ENCODE measurements at places on chromosomes 2 and 18.

DNA sequence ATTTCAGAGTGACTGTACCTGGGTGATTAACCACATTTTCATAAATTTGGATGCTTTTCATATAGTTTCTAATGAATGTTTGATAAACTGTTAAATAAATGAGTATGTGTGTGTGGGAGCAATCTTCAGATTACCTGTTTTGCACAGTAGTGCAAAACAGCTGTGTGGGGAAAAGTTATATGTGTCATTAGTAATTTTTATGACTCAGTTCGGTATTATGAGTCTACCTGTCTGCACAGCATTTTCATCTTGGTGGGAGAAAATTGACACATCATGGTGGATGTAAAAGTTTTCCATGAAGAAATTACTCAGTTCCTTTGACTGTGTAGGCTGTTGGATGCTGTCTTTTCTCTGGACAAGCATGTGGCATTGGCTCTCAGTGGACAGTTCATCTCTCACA, 43.8 kb downstream of the LTBP1 start:
- no peak for DNase-seq

DNA sequence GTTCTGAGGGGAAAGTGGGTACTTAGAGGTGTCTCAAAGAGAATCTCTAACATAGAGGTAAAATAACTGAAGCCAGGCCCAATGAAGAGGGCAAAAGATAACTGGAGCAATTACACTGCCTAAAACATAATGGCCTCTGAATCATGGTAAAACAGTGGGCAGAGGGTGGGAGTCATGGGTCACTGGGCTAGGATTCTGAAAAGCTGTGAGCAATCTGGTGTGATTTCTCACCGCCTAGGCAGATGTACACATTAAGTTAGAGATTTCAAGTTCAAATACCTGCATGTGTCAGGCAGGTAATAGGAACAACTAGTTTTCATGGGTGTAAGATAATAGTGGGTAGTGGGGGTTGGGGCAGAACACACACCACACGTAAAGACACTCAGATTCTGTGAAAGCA, 45.6 kb downstream of the INSIG2 start:
- DNase-seq: no peak

DNA sequence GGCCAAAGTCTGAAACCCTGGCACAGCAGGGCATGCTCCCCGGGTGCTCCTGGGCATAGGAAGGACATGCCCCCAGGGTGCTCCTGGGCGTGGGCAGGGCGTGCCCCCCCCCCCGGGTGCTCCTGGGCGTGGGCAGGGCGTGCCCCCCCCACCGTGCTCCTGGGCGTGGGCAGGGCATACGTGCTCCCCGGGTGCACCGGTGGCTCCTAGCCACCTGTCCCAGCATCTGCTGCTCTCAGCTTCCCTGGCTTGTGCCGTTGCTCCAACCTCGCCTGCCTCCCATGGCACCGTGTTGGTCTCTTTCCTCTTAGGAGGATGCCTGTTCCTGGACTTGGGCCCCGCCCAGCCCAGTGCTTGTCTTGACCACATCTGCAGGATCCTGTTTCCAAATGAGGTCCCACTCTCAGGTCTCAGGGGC, 95.6 kb upstream of the CTDP1 start:
- peak; percentile 22 for DNase-seq

DNA sequence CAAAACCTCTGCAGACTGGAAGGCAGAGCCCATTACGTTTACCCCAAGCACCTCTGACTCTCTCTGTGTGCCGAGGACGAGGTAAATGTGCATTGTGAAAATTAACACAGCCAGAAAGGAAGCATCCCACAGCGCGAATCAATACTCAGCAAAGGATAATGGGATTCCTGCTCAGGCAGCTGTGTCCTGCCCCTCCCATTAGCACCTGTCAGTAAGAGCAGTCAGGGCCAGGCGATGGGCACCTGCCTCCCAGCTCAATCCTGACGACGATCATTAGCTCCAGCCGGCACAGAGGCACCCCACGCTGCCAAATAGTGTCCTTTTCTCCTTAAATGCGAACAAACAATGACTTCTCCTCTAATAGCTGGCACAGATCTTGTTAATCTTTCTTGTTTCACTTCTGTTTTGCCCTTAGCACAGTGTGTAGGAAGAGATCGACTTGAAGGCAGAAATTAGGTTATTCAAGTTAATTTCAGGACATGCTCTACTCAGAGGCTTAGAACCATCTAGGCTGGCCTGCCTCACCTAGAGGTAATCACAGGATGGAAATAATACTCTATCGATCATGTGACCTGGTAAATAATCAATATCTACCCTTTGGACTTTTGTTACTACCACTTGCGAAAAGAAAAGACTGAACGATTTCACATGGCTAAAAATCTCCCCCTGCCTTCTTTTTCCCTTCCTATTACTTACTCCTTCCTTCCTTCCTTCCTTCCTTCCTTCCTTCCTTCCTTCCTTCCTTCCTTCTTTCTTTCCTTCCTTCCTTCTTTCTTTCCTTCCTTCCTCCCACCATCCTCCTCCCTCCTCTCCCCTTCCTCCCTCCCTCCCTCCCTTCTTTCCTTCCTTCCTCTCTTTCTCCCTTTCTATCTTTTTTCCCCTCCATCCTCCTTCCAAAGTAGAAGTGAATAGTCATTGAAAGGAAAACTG, 487.9 kb upstream of the ID2 start:
- DNase-seq: peak; percentile 99

GRCh38 chr2:227884511-227884947, 13.1 kb downstream of the DAW1 start:
- peak; percentile 4 for DNase-seq

- peak; percentile 64 for DNase-seq
Observed at GRCh38 chr2:127024769-127025358, 82.1 kb downstream of the BIN1 start.
